ENCODE measurements at places on chromosomes 3 and 15. TPM values are rescaled to one million over a fixed set of nuclear protein-coding genes. Genes with fewer than 3 reads are reported as not detected.

DNA sequence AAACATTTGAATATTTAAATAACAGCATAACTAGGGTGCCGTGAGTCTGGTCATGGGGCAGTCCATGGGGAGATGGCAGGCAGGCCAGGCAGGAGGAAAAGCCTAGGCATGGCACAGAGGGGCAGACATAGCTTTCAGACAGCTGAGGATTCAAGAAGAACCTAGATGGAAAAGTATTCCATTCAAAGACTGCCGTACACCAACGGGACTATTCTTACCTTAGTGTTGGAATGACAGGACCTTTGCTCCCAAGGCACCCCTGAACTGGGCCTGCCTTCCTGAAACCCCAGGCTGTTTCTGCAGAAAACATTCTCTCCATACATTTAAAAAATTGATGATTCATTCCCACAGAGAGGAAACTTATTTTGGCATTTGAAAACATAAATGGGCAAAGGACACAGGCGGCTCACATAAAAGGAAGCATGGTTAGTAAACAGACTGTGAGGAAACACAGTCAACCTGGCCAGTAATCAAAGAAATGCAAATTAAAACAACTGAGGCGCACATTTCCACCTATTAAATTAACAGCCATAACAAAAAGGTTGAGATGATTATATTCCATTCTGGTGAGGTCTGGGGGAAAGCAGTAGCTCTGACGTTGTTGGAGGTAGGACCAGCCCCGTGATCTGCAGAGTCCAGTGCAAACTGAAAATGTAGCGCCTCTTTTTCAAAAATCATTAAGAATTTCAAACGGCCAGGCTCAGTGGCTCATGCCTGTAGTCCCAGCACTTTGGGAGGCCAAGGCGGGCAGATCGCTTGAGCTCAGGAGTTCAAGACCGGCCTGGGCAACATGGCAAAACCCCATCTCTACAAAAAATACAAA lies 71.3 kb upstream of the SMAD3 start:
- H3K27me3 ChIP-seq, result no peaks in the 10 kb centered on the region
- no peaks in the 10 kb centered on the region for H3K36me3 ChIP-seq
- H3K4me1 ChIP-seq, result no peaks in the 10 kb centered on the region
- no peak overlapping the region for H3K4me3 ChIP-seq
- H3K27ac ChIP-seq, result no peak overlapping the region

DNA sequence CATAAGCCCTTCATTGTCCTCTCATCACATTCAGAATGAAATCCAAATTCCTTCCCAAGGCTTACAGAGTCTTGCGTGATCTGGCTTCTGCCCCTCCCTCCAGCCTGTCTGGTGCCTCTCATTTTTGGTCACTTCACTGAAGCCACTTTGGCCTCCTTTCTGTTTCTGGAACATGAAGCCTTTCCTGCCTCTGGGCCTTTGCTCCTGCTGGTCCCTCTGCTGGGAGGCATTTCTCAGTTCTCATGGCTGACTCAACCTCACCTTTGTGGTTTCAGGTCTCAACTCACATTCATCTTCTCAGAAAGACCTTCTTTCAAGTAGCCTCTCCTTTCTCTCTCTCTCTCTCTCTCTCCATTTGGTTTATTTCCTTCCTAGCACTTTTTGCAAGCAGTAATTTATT lies 43.9 kb upstream of the BHLHE40 start:
- H3K27ac ChIP-seq, result peak overlapping the region; percentile 44
- no peak overlapping the region for H3K4me3 ChIP-seq
- no peaks in the 10 kb centered on the region for H3K36me3 ChIP-seq
- peak; percentile 49 for DNase-seq
- H3K4me1 ChIP-seq, result peaks cover 15% of the 10 kb centered on the region
- no peaks in the 10 kb centered on the region for H3K27me3 ChIP-seq

DNA sequence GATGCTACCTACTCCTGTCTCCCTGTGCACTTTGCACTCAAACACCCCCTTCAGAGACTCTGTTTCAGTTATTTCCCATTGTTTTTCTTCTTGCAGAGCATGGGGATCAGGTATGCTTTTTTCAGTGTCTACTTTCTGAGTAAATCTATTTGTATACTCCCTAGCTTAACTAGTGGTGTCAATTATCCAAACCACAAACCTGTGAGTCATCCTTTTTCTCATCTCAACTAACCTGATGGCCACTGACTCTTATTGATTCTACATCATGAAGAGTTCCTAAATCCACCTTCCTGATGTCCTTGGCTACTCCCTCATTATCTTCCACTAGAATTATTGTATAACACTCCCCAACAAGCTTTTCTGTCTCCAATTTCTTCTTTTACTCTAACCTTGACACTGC lies 68.0 kb downstream of the DIPK2A start:
- no peaks in the 10 kb centered on the region for H3K36me3 ChIP-seq
- H3K4me3 ChIP-seq, result no peak overlapping the region
- no peaks in the 10 kb centered on the region for H3K4me1 ChIP-seq
- no peak overlapping the region for H3K27ac ChIP-seq
- no peak for DNase-seq

- no peaks in the 10 kb centered on the region for H3K36me3 ChIP-seq
- H3K4me1 ChIP-seq, result no peaks in the 10 kb centered on the region
- peaks cover 8% of the 10 kb centered on the region for H3K27me3 ChIP-seq
- H3K27ac ChIP-seq, result no peak overlapping the region
Measured at GRCh38 chr15:81723701-81724100, 322.1 kb downstream of the MEX3B start.

Gene WDR93
- total RNA-seq, result not detected

DNA sequence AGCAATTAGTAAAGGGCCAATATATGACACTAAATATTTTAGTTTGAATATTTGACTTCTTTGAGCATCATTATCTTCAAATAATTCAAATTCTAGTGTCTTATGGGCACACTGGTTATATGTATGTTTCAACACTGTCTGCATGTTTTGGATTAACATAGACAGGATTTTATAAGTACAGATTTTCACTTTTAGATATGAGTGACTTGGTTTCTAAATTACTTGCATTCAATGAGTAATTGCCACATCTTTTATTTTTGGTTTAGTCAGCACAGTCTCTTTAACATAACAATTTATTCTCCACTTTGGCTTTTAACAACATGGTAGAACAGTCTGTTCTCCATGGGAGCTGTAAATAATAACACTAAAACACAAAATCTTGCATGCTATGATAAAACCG lies 674.8 kb downstream of the TBL1XR1 start:
- DNase-seq, result no peak
- no peaks in the 10 kb centered on the region for H3K4me1 ChIP-seq
- no peaks in the 10 kb centered on the region for H3K36me3 ChIP-seq
- no peak overlapping the region for H3K27ac ChIP-seq

GRCh38 chr3:2950159-2950558 lies 160.0 kb downstream of the IL5RA start:
- DNase-seq, result no peak
- H3K4me1 ChIP-seq, result no peaks in the 10 kb centered on the region
- no peaks in the 10 kb centered on the region for H3K36me3 ChIP-seq
- H3K27ac ChIP-seq, result no peak overlapping the region
- no peak overlapping the region for H3K4me3 ChIP-seq

DNA sequence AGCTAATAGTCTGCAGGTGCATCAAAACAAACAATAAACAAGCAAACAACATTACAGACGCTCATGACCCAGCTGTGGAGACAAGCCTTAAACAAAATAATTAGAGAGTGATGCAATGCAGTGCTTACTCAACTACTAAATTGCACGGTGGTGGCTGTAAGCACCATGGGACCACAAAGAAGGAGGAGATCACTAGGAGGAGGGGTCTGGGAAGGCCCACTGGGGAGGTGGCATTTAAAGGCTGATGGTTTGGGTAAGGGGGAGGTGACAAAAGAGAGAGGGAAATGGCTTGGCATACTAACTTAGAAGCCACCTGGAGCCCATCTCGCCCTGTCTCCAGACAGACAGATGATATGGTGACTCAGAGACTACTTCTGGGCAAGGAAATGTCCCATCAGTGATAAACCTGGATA lies 516.7 kb downstream of the FOXP1 start:
- peak; percentile 73 for DNase-seq
- peak overlapping the region; percentile 96 for H3K27ac ChIP-seq
- no peaks in the 10 kb centered on the region for H3K27me3 ChIP-seq
- H3K4me3 ChIP-seq, result no peak overlapping the region
- H3K36me3 ChIP-seq, result peaks cover 10% of the 10 kb centered on the region

Gene DNAH1
- total RNA-seq, result 10.1 TPM

GRCh38 chr15:37218351-37218916 lies 118.1 kb upstream of the MEIS2 start:
- H3K4me1 ChIP-seq, result no peaks in the 10 kb centered on the region
- no peaks in the 10 kb centered on the region for H3K36me3 ChIP-seq

DNA sequence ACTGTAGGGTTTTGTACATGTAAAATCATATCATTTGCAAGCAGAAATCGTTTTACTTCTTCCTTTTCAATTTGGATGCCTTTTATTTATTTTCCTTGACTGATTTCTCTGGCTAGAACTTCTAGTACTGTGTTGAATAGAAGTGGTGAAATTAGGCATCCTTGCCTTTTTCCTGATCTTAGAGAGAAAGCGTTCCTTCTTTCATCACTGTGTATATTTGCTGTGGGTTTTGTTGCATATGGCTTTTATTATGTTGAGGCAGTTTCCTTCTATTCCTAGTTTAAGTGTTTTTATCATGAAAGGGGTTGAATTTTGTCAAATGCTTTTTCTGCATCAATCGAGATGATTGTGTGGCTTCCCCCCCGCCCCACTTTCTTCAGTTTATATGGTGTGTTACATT lies 140.9 kb downstream of the ATG7 start:
- H3K27me3 ChIP-seq, result no peaks in the 10 kb centered on the region
- peaks cover 4% of the 10 kb centered on the region for H3K4me1 ChIP-seq
- no peak overlapping the region for H3K27ac ChIP-seq
- no peak for DNase-seq
- H3K4me3 ChIP-seq, result no peak overlapping the region
- H3K36me3 ChIP-seq, result peaks cover 41% of the 10 kb centered on the region

GRCh38 chr15:64341961-64342360 lies 14.0 kb downstream of the CSNK1G1 start:
- no peak overlapping the region for H3K4me3 ChIP-seq
- no peak for DNase-seq
- no peak overlapping the region for H3K27ac ChIP-seq
- peaks cover 15% of the 10 kb centered on the region for H3K36me3 ChIP-seq

Gene ZNF80
- total RNA-seq, result 0.27 TPM

DNA sequence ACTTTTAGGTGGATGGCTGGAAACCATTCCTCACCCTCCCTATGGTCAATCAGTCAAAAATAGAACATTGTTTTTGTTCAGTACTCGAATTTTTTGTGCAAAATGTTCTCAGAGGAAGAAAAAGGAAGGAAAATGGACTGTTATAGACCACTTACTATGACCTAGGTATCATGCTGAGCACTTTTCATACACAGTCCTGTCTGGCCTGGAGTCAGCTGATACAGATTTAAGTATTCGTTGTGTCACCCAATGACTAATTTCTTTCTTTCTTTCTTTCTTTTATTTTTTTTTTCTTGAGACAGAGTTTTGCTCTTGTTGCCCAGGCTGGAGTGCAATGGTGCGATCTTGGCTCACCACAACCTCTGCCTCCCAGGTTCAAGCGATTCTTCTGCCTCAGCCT lies 29.1 kb upstream of the TNIK start:
- H3K36me3 ChIP-seq, result peaks cover 2% of the 10 kb centered on the region
- no peaks in the 10 kb centered on the region for H3K27me3 ChIP-seq
- H3K4me3 ChIP-seq, result no peak overlapping the region
- H3K27ac ChIP-seq, result no peak overlapping the region
- no peak for DNase-seq

Gene FOXL2
- not detected for total RNA-seq

Gene U2SURP
- 208 TPM for total RNA-seq

GRCh38 chr3:9817436-9817835 lies 7.4 kb downstream of the TTLL3 start:
- DNase-seq, result no peak
- H3K36me3 ChIP-seq, result peaks cover 10% of the 10 kb centered on the region
- no peaks in the 10 kb centered on the region for H3K4me1 ChIP-seq
- no peaks in the 10 kb centered on the region for H3K27me3 ChIP-seq
- H3K27ac ChIP-seq, result no peak overlapping the region

Gene NR2E3
- total RNA-seq, result not detected

GRCh38 chr3:42090973-42091731 lies at the start of gene TRAK1:
Gene TRAK1, plus strand, starts transcription at chr3:42091357. Its CDS starts 113 bp downstream, at chr3:42091470.
- H3K4me1 ChIP-seq, result peaks cover 44% of the 10 kb centered on the region
- H3K27me3 ChIP-seq, result no peaks in the 10 kb centered on the region
- H3K36me3 ChIP-seq, result peaks cover 39% of the 10 kb centered on the region
- H3K4me3 ChIP-seq, result no peak within 1 kb of the TSS
- H3K27ac ChIP-seq, result no peak within 1 kb of the TSS

DNA sequence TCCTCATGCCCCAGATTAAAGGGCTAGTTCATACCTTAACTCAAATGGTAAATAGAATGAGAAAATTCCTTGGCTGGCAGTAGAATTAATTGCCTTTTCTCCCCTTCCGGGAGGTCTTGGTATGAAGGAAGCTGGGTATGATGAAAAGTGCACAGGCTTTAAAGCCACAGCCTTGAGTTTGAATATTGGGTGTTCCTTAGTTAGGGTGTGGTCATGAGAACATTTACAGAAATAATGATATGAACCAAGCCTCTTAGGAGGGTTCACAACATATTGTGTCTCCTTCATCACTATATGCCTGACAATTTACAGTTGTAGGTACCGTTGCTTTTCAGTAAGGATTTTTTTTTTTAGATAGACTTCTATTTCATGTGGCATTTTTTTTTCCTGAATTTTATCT lies 48.1 kb downstream of the PYDC2 start:
- no peak overlapping the region for H3K4me3 ChIP-seq
- H3K4me1 ChIP-seq, result no peaks in the 10 kb centered on the region
- DNase-seq, result no peak
- peaks cover 2% of the 10 kb centered on the region for H3K27me3 ChIP-seq

Gene GPR62
- total RNA-seq, result not detected

GRCh38 chr15:40306371-40306770 lies 1.4 kb downstream of the PLCB2 start:
- peaks cover 11% of the 10 kb centered on the region for H3K36me3 ChIP-seq
- no peak for DNase-seq
- H3K27ac ChIP-seq, result peak overlapping the region; percentile 78
- peaks cover 31% of the 10 kb centered on the region for H3K4me1 ChIP-seq
- H3K4me3 ChIP-seq, result peak overlapping the region; percentile 91
- H3K27me3 ChIP-seq, result no peaks in the 10 kb centered on the region

Gene CLRN1
- not detected for total RNA-seq

GRCh38 chr15:55552926-55553325 lies 35.2 kb downstream of the PYGO1 start:
- peaks cover 19% of the 10 kb centered on the region for H3K27me3 ChIP-seq
- no peak overlapping the region for H3K4me3 ChIP-seq
- no peak overlapping the region for H3K27ac ChIP-seq
- peaks cover 6% of the 10 kb centered on the region for H3K36me3 ChIP-seq

Gene DHX36
- total RNA-seq, result 56.3 TPM

- H3K4me3 ChIP-seq, result no peak overlapping the region
- peaks cover 30% of the 10 kb centered on the region for H3K4me1 ChIP-seq
- no peak overlapping the region for H3K27ac ChIP-seq
- peaks cover 10% of the 10 kb centered on the region for H3K27me3 ChIP-seq
- peak; percentile 69 for DNase-seq
Measured at GRCh38 chr15:69782809-69783208, 314.9 kb downstream of the TLE3 start.

- no peak overlapping the region for H3K4me3 ChIP-seq
- peaks cover 25% of the 10 kb centered on the region for H3K4me1 ChIP-seq
- DNase-seq, result no peak
Measured at GRCh38 chr3:126050626-126051025, 33.3 kb downstream of the SLC41A3 start.
